ENCODE measurements at places on chromosomes 4 and X.
A peak's percentile ranks its signal among the peaks of the same experiment; 100 is the strongest.

GRCh38 chr4:145779319-145779801 lies 99.4 kb downstream of the C4orf51 start:
- DNase-seq: no peak

- DNase-seq: no peak
Measured at GRCh38 chr4:103374306-103374705, 176.2 kb upstream of the CENPE start.

DNA sequence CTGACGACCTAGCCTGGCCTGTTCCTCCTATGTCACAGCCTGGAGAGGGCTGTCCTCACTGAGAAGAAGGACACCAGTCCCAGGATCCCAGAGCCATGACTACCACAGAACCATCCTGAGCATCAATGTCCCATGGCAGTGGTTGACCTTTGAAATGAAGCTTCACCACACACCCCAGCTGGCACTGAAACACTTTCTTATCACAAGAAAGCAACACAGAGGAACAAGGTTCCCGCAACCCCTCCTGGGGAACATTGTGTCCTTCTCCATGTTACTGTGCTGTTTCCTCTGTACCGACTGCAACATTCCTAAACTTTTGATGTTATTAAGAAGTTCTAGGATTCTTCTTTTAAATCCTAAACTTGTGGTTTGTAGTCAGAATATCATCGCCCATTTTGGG lies 21.2 kb upstream of the FAM156A start:
- DNase-seq: no peak

- DNase-seq: peak; percentile 13
Measured at GRCh38 chr4:150591406-150591805, 9.5 kb downstream of the MAB21L2 start.

DNA sequence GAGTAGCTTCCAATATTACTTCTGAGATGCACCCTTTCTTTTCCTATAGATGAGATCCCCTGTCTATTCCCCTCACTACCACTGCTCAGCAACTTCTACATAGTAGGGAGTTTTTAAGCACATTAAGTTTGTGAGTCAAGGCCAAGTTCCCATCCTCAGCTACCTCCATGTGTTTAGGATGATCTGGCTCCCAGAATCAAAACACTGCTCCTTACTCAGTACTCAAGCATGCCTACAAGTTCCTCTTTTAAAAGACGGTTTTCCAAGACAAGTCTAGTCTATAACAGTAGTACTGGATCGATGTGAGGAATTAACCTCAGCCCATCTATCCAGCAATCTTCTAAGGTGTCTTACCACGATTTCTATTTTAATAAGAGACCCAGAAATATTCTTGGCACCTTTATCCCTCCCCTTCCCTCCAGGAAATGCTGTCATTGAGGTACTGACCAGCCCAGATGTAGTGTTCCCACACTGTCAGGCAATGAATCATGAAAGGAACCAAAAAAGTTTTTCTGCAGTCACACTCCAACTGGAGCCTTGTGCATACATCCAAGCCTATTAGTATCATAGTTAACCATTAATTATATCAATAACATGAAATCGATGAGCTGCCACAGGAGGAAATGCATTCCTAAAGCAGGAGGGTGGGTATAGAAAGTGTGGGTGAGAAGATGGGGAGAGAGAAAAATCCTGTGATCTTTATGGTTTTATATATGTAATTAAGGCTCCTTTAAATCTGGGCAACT lies 29.6 kb downstream of the AREG start:
- no peak for DNase-seq

GRCh38 chr4:146379744-146380143 lies 142.0 kb downstream of the SLC10A7 start:
- DNase-seq: no peak

DNA sequence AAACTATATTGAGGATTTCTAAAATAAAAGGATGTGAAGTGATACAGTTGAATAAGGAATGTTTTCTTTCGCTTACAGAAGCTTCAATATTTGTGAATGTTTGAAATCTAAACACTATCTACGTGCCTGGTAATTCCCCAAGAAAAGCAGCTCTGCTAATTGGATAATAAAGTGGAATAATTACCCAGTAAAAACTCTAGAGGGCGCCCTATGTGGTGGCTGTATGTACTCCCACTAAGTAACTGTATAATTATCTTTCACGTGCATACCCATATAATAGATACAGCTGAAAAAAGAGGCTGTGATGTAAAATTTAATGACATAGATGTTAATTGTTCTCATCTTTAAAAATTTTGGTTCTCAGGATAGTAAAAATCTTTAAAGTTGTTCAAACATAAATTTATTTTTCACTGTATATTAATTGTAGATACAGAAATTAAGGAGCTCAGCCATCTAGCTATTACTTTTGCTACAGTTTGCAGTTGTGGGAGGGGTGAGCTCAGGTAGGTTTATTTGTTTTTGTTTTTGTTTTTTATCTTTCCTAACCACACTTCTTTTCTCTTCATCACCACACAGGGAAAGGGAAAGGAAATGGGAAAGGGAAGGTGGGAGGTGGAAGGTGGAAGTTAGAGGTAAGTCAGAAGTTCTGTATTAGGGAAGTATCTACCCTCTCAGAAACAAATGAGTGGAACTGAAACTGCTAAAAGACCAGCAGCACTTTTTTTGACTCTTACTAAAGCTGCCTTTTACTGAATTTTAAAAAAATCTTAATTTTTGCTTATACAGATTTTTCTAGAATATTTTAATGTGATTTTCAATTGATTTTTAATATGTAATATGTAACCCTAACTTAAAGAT lies 151.7 kb upstream of the RPS6KA6 start:
- DNase-seq: no peak

DNA sequence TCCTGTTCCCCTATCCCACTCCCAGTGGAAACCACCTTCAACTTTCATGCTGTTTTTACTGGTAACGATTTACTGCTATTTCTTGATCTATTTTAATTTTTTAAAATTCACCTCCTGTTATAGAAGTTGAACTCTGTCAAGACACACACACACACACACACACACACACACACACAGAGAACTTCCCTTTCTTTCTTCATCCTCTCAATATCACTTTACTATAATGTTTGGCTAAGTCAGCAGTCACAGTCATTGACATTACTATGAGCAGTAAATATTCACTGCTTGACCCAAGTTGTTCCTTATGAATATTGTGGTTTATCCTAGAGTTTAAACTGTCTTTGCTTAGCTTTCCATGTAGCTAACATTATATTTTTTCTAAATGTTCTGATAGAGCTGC lies 24.0 kb upstream of the SGMS2 start:
- no peak for DNase-seq

DNA sequence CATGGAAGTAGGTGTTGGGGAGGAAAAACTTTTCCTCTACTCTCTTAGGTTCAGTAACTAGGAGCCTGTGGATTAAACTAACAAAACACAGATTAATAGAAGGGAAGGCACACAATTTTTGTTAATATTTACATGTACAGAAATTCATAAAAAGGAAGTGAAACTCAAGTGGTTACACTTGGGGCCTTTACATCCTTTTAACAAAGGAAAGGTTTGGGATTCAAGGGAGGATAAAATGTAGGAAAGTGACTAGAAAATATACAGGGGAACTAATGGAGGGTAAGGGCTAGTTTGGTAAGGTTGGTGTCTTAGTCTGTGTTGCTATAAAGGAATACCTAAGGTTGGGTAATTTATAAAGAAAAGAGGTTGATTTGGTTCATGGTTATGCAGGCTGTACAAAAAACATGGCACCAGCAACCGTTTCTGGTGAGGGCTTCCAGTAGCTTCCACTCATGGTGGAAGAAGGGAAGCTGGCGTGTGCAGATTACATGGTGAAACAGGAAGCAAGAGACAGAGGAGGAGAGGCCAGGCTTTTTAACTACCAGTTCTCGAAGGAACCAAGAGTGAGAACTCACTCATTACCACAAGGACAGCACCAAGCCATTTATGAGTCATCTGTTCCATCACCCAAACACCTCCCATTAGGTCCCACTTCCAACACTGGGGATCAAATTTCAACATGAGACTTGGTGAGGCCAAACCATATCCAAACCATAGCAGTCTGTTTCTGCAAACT lies 124.4 kb downstream of the CHRDL1 start:
- no peak for DNase-seq

GRCh38 chr4:8892556-8893226 lies 21.1 kb upstream of the HMX1 start:
- DNase-seq: no peak

DNA sequence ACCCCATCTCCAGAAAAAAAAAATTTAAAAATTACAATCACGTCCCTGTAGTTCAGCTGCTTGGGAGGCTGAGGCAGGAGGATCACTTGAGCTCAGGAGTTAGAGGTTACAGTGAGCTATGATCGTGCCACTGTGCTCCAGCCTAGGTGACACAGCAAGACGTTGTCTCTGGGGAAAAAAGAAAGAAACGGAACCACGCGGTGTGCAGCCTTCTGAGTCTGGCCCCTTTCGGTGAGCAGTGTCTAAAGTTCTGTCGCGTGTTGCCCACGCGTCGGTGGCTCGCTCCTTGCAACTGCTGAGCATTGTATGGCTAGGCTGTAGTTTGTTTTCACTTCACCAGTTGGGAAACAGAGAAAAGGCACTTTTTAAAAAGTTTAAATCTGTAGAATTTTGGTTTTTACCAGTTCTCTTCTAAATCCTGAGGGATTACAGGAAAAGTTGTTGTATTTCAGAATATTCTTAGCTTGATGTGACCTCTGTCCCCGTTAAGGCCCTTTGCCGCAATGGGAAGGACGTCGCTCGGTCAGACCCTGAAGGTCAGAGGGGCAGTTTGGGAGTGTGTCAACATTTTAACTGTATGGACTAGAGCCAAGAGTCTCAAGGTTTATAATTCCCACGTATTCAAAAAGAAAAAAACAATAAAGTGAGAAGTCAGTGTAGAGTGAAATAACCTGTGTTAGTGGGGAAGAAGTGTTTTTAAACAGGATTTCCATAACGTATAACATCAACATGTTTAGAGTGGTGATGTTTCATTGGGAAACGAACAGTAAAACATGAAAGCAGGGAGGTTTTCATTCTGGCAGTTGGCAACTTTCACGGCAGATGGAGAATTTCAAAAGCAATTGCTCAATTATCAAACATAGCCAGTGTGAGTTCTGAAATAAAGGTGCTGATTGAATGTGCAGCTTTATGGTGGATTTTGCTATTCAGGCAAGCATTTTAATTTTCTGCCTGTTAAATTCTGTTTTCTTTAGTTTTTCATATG lies 45.8 kb upstream of the MSANTD1 start:
- DNase-seq: no peak

- DNase-seq: no peak
Measured at GRCh38 chr4:182803235-182803634, 114.0 kb downstream of the DCTD start.

DNA sequence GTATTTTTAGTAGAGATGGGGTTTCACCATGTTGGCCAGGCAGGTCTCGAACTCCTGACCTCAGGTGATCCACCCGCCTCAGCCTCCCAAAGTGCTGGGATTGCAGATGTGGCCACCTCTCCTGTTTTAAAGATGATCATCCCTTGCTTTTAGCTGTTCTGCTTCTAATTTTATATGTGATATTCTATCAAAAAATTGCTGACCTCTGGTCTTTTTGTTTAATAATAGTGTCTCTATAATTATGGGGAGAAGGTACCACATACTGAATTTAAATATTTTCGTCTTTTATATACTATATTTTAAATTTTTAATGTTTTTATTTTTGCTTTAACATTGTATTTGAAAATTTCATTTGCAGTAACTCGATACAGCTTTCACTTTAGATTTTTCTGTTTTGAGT lies 15.6 kb downstream of the USP9X start:
- no peak for DNase-seq

DNA sequence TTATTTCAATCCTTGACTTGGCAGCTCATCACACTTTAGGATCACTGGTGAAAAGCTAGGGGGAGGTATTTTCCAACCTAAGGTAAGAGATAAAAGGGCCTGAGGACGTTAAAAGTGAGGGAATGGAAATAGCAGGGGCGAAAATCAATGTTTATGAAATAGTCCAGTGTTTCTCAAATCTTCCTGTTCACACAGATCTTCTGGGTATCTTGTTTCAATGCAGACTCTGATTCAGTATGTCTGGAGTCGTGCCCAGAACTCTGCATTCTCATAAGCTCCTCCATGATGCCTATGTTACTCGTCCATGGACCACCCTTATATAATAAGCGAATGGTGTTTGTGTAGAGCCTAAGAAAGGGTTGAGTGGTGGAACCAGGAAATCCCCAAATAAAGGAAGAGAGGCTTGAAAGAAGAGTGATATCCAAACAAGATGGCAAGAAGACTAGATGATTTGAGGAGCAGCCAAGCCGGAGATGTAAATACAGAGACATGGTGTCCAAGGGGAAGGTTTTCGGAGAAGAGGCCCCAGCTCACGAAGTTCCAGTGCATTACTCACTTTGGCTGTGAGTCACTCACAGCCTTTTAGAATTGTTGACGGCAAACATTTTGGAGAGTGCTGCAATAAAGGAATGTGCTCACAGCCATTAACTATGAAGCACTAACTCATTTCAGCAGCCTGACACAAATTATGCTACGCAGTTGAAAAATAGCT lies 215.6 kb upstream of the PPARGC1A start:
- no peak for DNase-seq

GRCh38 chr4:150579551-150580234 lies 2.3 kb upstream of the MAB21L2 start:
- DNase-seq: no peak

DNA sequence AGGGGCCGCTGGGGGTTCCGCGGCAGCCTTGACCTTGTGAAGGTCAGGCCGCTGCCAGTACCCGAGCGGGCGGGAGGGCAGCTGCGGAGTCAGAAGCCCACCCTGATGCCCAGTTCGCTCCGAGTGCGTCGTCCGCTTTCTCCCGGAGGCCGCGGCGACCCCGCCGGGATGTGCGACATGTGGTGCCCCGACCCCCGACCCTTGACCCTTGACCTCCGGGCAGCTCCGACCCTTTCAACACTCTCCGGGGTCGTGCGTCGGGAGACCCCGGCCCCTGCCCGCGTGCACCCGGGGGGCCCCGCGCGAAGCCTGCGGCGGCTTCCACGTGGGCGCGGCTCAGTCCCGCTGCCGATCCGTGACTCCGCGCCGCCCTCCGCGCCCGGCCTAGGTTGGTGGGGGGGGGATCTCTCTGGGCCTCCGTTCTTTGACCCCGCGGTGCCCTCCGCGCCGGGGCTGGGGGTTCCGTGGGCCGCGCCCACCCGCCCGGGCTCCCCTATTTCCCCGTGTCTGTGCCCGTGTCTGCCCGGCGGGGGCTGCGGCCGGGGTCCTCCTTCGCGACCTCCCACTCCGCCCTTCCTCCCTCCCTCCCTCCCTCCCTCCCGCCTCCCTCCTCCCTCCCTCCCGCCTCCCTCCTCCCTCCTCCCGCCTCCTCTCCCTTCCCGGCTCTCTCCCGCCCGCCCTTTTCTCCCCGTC lies 609 bp upstream of the SLC25A6 start:
- no peak for DNase-seq

DNA sequence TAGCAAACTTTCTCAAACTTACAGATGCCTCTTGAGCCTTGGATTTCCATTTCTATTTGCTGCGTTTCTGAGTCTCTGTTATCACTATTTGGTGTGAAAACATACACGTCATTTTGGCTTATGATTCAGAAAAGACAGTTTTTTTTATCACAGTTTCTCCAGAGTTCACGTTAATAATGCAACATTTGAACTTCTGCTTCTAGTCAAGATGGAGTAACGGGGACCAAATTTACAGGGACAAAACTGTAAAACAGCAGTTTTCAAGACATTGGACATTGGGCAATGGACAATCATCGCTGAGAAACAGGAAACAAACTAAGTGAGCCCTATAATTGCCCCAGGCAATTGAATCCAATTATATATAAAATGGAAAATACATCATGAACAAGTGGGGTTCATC lies 36.2 kb upstream of the TASL start:
- DNase-seq: no peak
